ENCODE measurements at places on chromosomes 2 and 18. TPM values are rescaled to one million over a fixed set of nuclear protein-coding genes. Genes with fewer than 3 reads are reported as not detected.

Gene ANXA4
- total RNA-seq: 37.7 TPM

Gene MPHOSPH10
- total RNA-seq: 25.8 TPM

Gene HSBP1L1
- total RNA-seq: 21.0 TPM

Gene KLHL30
- total RNA-seq: 0.49 TPM

Gene MC4R
- total RNA-seq: not detected

Gene CYTIP
- 3.5 TPM for total RNA-seq

Gene AQP12A
- not detected for total RNA-seq

Gene LYG2
- not detected for total RNA-seq

Gene EFEMP1
- 111 TPM for total RNA-seq

Gene MEP1B
- not detected for total RNA-seq

Gene METTL21A
- 21.0 TPM for total RNA-seq

Gene ALPI
- total RNA-seq: not detected

Gene XDH
- total RNA-seq: 0.71 TPM

Gene NOSTRIN
- 13.3 TPM for total RNA-seq

Gene ARHGAP25
- 6.4 TPM for total RNA-seq

Gene NRP2
- 260 TPM for total RNA-seq

Gene ALK
- total RNA-seq: 1.5 TPM

Gene RESP18
- total RNA-seq: not detected

All from sigmoid colon (tissue), 7 donors.